ENCODE measurements at places on chromosomes 4 and X.

- DNase-seq = no peak
These were observed 111.2 kb downstream of the QDPR start for GRCh38 chr4:17400686-17401085.

DNA sequence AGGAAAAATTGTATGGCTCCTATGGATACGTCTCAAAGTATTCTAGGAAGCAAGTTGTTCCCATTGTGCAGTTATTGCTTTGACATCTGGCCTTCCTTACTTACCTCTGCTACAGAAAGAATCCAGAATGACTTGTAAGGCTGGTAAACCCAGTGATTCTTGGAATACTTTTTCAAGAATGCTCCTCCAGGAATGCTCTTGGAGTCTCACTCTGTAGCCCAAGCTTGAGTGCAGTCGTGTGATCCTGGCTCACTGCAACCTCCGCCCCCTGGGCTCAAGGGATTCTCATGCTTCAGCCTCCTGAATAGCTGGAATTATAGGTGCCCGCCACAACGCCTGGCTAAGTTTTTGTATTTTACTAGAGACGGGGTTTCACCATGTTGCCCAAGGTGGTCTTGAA, 38.1 kb downstream of the GAB1 start:
- DNase-seq = no peak

DNA sequence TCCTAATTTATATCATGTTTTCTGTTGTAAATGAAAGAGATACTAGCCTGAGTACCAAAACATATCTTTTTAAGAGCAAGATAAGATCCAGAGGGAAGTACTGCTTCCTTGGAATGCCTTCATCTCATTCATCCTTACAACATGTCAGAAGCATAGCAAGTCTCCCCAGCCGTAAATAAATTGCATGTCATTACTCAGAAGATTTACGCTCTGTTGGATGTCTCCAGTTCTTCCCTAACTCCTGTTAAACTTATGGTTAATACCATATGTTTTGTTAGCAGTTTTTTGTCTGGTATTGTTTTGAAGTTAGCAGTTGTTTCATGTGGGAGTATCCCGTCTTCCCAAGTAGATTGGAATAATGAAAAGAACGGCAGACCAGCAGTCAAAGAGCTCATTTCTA, 7.5 kb upstream of the GPC3 start:
- DNase-seq = no peak

- DNase-seq = no peak
These were observed 35.0 kb upstream of the MXD4 start for GRCh38 chr4:2296631-2297601.

DNA sequence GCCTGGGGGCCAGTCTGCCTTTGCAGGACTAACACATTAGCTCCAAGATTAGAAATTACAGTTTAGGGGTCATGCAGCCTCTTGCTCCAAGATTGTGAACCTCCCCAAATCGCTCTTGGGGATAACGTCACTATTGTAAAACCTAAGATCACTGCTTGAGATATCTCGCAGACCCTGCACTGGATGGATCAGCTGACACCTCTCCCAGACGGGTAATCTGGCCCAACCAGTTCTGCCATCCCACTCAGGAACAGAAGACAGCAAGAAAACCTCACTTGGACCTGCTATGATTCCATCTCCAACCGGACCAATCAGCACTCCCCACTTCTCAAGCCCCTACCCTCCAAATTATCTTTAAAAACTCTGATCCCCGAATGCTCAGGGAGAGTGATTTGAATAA, 431.2 kb downstream of the GPM6A start:
- no peak for DNase-seq
